Suprapubic skin (tissue), 4 donors: ENCODE measurements at places on chromosomes 1 and 21.

DNA sequence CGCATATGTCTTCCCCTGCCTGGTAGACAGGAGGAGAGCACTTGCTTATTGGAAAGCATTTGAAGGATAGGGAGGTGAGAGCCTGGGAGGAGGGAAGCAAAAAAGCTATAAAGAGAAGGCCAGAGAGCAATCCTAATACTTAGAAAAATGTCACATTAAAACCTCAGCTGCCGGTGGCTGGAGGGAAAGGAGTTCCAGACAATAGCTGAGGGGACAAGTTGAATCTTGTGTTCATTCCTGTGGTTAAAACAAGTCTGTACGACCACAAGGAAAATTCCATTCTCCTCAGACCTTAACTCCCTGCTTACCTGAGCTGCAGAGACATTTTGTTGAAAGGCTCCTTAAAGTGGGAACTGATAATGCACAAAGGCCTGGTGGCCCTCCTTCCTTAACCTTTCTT, 218.8 kb upstream of the CAMK1G start:
- H3K4me1 ChIP-seq: peaks cover 49% of the 10 kb centered on the region
- H3K36me3 ChIP-seq: no peaks in the 10 kb centered on the region
- no peaks in the 10 kb centered on the region for H3K27me3 ChIP-seq
- peak overlapping the region; percentile 4 for H3K27ac ChIP-seq
- no peak for DNase-seq

DNA sequence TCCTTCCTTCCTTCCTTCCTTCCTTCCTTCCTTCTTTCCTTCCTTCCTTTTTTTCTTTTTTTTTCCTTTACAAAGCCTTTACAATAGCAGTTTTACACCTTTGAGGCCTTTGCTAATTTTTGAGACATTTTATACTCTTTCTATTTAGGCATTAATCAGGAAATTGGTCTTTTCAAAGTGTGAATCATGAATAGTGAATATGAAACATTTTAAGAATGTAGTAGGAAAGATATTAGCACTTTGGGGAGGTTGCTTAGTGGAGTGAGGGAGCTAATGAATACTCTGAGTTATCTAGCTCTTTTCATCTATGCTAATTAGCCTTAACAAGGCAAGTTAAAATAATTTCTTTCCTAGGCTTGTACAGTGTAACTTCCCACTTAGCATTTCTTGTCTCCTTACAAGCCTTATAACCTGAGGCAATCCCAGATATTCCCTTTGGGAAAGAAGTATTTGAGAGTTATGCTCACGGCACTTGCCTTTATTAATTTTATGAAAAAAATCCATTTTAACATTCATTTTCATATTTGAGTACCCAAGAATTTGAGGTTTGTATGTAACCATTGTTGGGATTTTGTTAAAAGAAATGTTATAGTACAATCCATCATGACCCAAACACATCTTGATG, 122.6 kb downstream of the NTNG1 start:
- H3K27me3 ChIP-seq: no peaks in the 10 kb centered on the region
- no peak for DNase-seq

GRCh38 chr1:196538473-196538872, 69.8 kb downstream of the KCNT2 start:
- no peaks in the 10 kb centered on the region for H3K27me3 ChIP-seq
- DNase-seq: no peak
- no peak overlapping the region for H3K4me3 ChIP-seq

DNA sequence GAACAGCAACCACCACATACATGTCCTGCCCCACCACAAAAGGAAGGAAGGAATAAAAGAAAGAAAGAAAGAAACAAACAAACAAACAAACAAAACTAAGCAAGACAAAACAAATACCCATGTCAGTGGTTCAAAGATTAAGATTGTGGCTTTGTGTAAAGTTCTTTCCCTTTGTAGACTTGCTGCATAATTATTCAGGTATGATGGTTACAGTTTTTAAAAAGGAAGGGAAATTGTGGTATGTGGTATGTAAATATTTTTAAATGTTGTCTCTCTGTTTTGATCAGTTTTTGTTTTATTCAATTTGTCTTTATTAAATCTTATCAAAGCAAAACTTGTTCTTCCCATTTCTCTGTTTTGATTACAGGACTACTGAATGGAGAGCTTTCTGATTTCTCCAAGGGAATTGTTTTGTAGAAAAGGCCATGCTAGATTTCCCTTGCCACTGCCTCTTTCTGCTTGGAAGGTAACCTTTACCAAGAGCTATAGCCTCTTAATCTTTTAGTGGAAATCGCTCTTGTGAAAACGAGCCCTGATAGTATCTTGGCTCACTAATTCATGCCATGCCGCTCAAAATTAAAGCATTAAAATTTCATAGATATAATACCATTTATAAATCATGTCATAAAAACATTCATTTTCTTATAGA, 290.3 kb upstream of the ST6GALNAC5 start:
- DNase-seq: no peak
- H3K27ac ChIP-seq: no peak overlapping the region
- no peak overlapping the region for H3K4me3 ChIP-seq
- no peaks in the 10 kb centered on the region for H3K36me3 ChIP-seq
- no peaks in the 10 kb centered on the region for H3K4me1 ChIP-seq
- H3K27me3 ChIP-seq: no peaks in the 10 kb centered on the region

DNA sequence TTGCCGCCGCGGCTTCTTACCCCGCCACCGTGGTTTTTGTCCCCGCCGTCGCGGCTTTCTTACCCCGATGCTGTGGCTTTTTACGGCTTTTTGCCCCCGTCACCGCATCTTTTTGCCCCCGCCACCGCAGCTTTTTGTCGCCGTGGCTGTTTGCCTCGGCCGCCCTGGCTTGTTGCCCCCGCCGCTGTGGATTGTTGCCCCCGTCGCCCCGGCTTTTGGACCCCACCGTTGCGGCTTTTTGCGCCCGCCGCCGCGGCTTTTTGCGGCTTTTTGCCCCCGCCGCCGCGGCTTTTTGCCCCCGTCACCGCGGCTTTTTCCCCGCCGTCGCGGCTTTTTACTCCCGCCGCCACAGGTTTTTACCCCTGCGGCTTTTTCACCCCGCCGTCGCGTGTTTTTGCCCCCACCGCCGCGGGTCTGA, 3934.3 kb downstream of the SRGAP2C start:
- no peaks in the 10 kb centered on the region for H3K36me3 ChIP-seq
- no peak overlapping the region for H3K4me3 ChIP-seq
- H3K27me3 ChIP-seq: no peaks in the 10 kb centered on the region

GRCh38 chr1:150060260-150060659, 7.3 kb upstream of the VPS45 start:
- no peak for DNase-seq
- H3K4me3 ChIP-seq: no peak overlapping the region
- no peaks in the 10 kb centered on the region for H3K36me3 ChIP-seq
- no peak overlapping the region for H3K27ac ChIP-seq
- H3K4me1 ChIP-seq: peaks cover 3% of the 10 kb centered on the region
- no peaks in the 10 kb centered on the region for H3K27me3 ChIP-seq

DNA sequence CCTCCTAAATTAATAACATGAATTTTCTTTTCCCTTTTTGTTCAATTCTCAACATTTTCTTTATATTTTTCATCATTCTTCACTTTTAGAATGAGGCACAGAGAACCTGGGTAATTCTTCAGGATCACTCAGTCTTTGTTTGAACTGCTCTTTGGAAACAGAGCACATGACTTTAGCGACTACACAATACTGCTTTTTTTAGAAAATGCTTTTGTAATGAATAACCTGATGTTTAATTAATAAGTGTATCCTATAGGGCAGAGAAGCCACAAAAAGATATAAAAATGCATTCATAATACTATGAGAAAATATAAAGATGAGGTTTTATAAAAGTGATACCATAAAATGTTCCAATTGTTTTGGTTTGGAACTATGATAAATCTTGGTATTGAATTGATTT, 77.8 kb downstream of the LRRC7 start:
- H3K27me3 ChIP-seq: no peaks in the 10 kb centered on the region
- DNase-seq: no peak
- no peak overlapping the region for H3K27ac ChIP-seq

DNA sequence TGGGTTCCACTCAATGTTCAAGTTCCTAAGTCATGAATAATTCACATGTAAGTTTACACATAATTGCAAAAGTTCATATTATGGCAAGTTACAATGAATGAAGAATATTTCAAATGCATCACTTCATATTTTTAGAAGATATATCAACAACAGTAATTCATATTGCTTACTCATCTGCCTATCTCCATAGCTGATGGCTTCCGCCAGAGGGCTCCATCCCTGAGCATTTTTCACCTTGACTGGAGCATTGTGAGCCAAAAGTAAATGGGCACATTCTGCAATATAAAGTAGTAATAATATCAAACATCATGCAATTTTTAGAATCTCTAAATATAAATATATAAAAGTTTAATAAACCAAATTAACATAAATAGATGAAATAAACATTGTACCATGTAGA, 29.8 kb downstream of the ANKRD13C start:
- H3K27me3 ChIP-seq: no peaks in the 10 kb centered on the region
- DNase-seq: no peak
- H3K4me3 ChIP-seq: no peak overlapping the region
- H3K36me3 ChIP-seq: peaks cover 11% of the 10 kb centered on the region
- no peak overlapping the region for H3K27ac ChIP-seq

- DNase-seq: no peak
- H3K27me3 ChIP-seq: no peaks in the 10 kb centered on the region
- H3K4me1 ChIP-seq: peaks cover 11% of the 10 kb centered on the region
Observed at GRCh38 chr1:208061632-208062031, 150.7 kb upstream of the CD34 start.

GRCh38 chr1:177145106-177146070, 19.1 kb downstream of the ASTN1 start:
- no peaks in the 10 kb centered on the region for H3K36me3 ChIP-seq
- peaks cover 9% of the 10 kb centered on the region for H3K4me1 ChIP-seq
- no peak overlapping the region for H3K27ac ChIP-seq
- no peaks in the 10 kb centered on the region for H3K27me3 ChIP-seq
- DNase-seq: no peak
